ENCODE measurements at places on chromosomes 4 and X.
A peak's percentile ranks its signal among the peaks of the same experiment; 100 is the strongest.

DNA sequence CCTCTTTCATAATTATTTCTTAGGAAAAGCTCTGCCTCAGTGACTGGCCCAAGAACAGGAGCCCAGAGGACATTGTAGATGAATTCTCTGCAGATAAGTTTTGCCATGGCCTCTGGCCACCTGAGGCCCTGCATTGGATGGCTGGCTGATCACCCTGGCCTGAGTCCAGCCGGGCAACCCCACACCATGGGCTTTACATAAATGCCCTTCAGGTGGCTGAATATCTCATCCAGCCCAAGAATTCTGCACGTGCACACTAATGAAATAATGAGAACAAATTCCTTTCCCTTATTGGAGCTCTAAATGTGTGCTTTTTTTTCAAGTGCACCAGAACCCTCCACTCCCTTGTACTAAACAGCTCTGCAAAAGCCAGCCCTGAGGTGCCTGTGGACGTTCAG is 65.7 kb downstream of the IRF2 start:
- peaks cover 54% of the 10 kb centered on the region for H3K4me1 ChIP-seq
- DNase-seq = no peak
- peak overlapping the region; percentile 63 for H3K27ac ChIP-seq
- peak overlapping the region; percentile 14 for H3K4me3 ChIP-seq

GRCh38 chr4:22045051-22045630 is 96.6 kb upstream of the KCNIP4 start:
- no peak overlapping the region for H3K27ac ChIP-seq
- H3K4me1 ChIP-seq = no peaks in the 10 kb centered on the region
- no peaks in the 10 kb centered on the region for H3K36me3 ChIP-seq
- H3K27me3 ChIP-seq = no peaks in the 10 kb centered on the region
- no peak for DNase-seq
- H3K4me3 ChIP-seq = no peak overlapping the region

DNA sequence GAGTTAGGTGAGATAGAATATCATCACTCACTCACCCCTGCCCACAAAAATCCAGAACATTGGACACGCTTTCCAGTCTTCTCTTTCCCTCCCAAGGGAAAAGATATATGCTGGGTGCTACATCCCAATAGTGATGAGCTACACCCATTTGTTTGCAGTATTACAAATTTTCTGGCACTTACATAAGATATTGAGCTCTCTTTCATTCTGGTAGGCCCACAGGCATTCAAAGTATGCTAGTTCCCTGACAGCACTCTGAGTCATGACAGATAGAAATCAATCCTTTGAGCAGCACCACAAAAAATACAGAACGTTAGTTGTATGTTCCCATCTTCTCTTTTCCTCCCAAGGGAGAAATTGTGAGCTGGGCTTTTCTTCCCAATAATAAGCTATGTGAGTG is 477.6 kb upstream of the GRID2 start:
- H3K27me3 ChIP-seq = no peaks in the 10 kb centered on the region
- H3K4me3 ChIP-seq = no peak overlapping the region

DNA sequence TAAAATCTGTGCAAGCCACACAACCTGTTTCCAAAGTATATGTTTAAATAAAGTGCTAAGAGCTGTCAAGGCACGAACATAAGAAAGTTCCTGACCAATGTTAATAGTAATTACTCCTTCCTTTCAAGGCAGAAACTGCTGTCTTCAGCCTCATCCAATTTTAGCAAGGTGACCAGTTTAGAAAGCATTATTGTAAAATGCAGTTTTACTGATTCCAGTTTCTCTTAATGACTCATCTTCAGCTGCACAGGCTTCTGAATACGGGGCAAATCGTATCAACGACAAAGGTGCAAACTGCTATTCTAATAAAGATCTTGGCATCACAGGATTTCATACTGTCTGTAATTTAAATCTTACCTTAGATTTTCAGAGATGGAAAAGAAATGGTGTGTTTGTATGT is 87.5 kb downstream of the PPP3CA start:
- peaks cover 8% of the 10 kb centered on the region for H3K36me3 ChIP-seq
- DNase-seq = no peak
- H3K27me3 ChIP-seq = no peaks in the 10 kb centered on the region
- peaks cover 43% of the 10 kb centered on the region for H3K4me1 ChIP-seq
- peak overlapping the region; percentile 25 for H3K4me3 ChIP-seq

GRCh38 chrX:86121916-86122315 is 26.3 kb upstream of the DACH2 start:
- H3K27ac ChIP-seq = no peak overlapping the region
- H3K36me3 ChIP-seq = peaks cover 2% of the 10 kb centered on the region
- no peak overlapping the region for H3K4me3 ChIP-seq
- H3K4me1 ChIP-seq = no peaks in the 10 kb centered on the region
- peaks cover 15% of the 10 kb centered on the region for H3K27me3 ChIP-seq
- DNase-seq = no peak

GRCh38 chrX:153873282-153874084 is 12.5 kb downstream of the L1CAM start:
- H3K27me3 ChIP-seq = peaks cover 50% of the 10 kb centered on the region
- peaks cover 13% of the 10 kb centered on the region for H3K4me1 ChIP-seq
- no peak overlapping the region for H3K4me3 ChIP-seq
- H3K36me3 ChIP-seq = peaks cover 8% of the 10 kb centered on the region
- no peak for DNase-seq

GRCh38 chr4:89586864-89587263 is 250.1 kb downstream of the SNCA start:
- H3K36me3 ChIP-seq = no peaks in the 10 kb centered on the region
- H3K4me3 ChIP-seq = no peak overlapping the region
- H3K27ac ChIP-seq = no peak overlapping the region
- no peaks in the 10 kb centered on the region for H3K27me3 ChIP-seq
- H3K4me1 ChIP-seq = no peaks in the 10 kb centered on the region

DNA sequence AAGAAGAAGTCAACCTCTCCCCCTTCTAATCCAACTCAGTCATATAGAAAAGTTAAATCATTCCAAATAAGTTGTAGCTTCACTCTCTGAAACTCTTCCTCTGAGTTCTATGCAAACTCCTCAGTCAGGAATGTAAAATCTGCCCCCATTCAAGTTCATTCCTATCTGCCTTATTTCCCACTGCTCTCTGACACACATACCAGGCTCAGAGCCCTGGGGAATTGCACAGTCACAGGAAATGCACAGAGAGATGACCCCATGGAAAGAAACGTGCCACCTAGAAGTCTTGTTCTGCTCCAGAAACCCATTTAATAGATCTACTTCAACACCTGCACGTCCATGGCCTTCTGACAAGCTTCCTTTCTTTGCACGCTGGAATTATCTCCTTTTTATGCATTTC is 236.0 kb upstream of the VCX3A start:
- DNase-seq = no peak
- H3K4me1 ChIP-seq = no peaks in the 10 kb centered on the region
- H3K36me3 ChIP-seq = no peaks in the 10 kb centered on the region
- no peaks in the 10 kb centered on the region for H3K27me3 ChIP-seq
- no peak overlapping the region for H3K4me3 ChIP-seq
- H3K27ac ChIP-seq = no peak overlapping the region

DNA sequence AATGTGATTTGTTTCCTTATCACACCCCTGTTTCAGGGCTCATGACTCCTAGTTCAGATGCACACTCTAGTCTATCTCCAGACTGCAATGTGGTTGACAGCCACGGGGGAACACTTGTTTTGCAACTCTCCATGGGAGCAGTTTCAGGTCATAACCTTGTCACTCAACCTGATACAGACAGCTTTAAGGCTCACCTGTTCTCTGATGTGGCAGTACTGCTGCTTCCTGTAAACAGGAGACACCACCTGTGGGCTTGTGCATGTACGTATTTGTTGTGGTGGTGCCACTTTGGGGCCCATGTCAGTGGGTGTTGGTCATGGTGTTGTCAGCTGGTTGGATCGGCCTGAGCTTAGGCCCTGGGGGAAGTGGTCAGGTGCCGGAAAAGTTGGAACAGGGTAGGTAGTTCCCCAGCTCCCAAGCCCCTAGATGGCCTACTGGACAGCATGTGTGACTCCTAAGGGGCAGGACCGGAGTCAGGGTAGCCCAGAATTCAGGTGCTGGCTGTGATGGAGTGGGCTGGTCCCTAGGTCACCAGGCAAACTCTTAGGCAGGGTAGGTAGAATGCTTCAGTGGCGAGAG is 46.2 kb downstream of the FAM9B start:
- H3K27ac ChIP-seq = peak overlapping the region; percentile 67
- H3K4me1 ChIP-seq = no peaks in the 10 kb centered on the region
- H3K36me3 ChIP-seq = no peaks in the 10 kb centered on the region
- no peak for DNase-seq
- H3K4me3 ChIP-seq = no peak overlapping the region

DNA sequence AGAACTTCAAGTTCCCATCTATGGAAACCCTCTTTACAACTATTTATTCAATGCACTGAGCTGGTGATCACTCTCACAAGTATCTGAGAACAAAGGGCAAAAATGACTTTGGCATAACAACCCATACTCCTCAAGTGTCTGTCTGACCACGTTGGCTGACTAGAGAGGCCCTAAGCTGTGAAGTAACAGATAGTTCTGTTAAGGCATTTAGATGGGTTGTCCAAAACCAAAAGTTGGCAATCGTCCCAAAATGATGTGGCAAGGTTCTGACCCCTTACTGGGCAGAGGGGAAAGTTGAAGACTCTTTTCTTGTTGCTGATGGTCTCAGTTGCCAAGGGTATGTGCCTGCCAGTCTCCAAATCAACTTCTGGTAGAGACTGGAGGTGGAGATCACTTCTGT is 524.8 kb downstream of the PPARGC1A start:
- H3K4me3 ChIP-seq = no peak overlapping the region
- H3K27me3 ChIP-seq = no peaks in the 10 kb centered on the region
- no peaks in the 10 kb centered on the region for H3K4me1 ChIP-seq
- no peak for DNase-seq
- no peak overlapping the region for H3K27ac ChIP-seq
- no peaks in the 10 kb centered on the region for H3K36me3 ChIP-seq

DNA sequence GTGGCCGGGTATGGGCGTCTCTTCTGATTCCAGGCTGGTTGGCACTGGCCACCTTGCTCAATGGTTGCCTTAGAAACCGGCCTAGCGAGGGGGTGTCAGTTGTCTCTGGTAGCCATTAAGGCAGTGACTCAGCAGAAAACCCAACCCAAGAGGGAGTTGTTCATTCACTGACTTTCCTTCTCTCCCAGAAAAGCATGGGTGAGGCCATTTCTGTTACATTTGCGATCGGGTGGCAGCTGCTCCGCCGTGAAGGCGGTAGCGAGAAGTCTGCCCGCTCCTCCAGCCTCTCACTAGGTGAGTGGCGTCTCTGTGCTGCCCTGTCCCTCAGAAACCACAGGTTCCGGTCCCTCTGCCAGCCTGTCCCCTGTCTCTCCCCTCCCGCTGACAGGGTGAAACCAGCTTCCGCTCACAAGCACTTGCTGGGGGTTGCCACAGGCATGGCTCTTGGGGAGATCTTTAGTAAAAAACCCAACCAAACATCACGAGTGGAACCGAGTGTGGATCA is 17.4 kb downstream of the IRAK1 start:
- H3K4me1 ChIP-seq = peaks cover 44% of the 10 kb centered on the region
- peak; percentile 49 for DNase-seq
- peak overlapping the region; percentile 60 for H3K4me3 ChIP-seq
- peak overlapping the region; percentile 96 for H3K27ac ChIP-seq

DNA sequence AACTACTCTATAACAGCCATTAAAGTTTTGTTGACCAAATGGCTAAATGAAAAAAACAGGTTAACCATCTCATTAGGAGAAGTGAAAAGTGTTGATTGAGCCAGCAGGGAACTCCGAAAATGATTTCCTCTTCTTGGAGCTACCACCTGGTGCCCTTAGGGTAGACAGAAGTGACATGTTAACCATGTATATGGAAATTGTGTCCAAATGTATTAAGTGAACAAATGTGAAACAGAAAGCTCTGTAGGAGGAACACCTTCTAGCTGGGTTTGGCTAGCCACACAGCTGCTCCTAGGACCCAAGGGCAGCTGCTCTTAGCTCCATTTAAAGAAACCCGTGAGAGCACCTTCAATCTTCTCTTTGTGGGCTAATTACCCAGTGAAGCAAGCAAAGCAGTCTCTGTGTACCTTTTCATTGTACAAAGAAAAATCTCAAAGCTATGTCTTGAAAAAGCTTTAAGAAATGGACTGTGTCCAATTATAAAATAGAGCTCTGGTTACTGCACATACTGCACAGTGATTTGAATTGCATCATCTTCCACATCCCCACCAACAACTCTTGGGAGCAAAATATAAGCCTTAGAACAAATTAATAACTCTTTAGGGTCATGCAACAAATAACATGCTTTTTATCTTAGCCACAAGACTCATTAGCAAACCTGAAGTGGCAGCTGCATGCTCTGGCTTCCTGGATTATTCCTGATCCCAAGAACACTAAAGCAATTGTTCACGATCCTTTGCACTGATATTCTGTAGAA is 59.2 kb upstream of the PARM1 start:
- no peak overlapping the region for H3K27ac ChIP-seq
- H3K4me1 ChIP-seq = peaks cover 2% of the 10 kb centered on the region
- peak; percentile 17 for DNase-seq
- peaks cover 16% of the 10 kb centered on the region for H3K27me3 ChIP-seq
- no peaks in the 10 kb centered on the region for H3K36me3 ChIP-seq

DNA sequence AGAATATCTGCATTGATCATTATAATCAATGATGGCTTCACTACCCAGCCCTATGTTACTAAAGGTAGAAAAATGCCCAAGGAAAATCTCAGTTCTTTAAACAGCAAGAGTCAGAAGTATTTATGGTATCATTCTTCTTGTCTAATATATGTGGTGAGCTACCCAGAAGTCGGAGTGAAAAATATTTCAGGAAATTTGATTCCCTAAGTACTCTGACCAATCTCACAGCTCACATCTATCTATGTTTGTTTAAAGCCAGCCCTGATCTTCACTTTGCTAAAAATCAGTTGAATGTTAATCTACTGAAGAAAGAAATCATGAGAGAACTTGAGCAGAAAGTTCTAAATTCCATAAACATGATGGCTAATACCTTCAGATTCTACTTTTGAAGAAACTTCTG is 522.9 kb upstream of the SLIT2 start:
- H3K27ac ChIP-seq = no peak overlapping the region
- H3K36me3 ChIP-seq = no peaks in the 10 kb centered on the region
- DNase-seq = no peak
- H3K4me3 ChIP-seq = no peak overlapping the region
- no peaks in the 10 kb centered on the region for H3K27me3 ChIP-seq

DNA sequence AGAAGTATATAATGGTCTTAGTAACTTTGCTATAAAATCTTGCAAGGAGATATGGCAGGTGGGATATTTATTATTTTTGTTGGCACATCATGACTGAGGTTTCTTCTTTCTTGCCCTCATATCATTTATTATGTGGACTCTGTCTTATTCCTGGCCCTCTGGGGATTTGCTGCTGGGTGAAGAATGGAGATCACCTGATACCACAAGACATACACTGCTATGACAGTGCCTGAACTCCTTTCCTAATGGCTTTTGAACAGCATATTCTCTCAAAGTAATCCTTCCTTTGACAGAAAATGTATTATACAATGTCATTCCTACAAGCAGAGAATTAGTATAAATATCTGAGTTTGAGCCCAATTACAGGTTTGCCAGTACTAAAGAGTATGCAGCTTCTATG is 22.0 kb upstream of the ADGRA3 start:
- no peak for DNase-seq
- no peak overlapping the region for H3K4me3 ChIP-seq
- no peaks in the 10 kb centered on the region for H3K36me3 ChIP-seq

Data from stimulated activated naive B cell treated with anti-CD40 and anti-IgM and Interleukin-4, amounts not matched to agents 10 μg/mL and 1 μg/mL and 100 μg/mL, for 72 hours (primary cell).